ENCODE measurements at places on chromosomes 7 and 10.

GRCh38 chr10:31011665-31012022 lies 20.0 kb downstream of the ZNF438 start:
- DNase-seq = no peak
- no peaks in the 10 kb centered on the region for H3K4me1 ChIP-seq
- no peak overlapping the region for H3K27ac ChIP-seq
- no peaks in the 10 kb centered on the region for H3K36me3 ChIP-seq
- no peak overlapping the region for H3K4me3 ChIP-seq

DNA sequence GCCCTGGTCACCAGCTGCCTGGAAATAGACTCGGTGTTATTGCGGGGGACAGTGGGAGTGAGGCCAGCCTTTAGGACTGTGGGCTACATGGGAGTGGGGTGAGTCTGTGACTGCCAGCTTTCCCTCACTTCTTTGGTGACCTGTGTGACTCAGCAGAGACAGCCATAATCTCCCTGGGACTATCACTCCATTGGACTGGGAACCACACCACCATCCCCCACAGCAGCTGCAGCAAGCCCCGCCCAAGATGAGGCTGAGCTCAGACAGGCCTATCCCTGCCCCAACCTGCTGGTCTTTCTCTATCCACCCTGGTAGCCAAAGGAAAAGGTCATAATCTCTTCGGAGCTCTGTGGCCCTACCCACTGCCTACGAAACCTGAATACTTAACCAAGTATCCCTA lies 263.2 kb downstream of the FZD1 start:
- no peaks in the 10 kb centered on the region for H3K4me1 ChIP-seq
- H3K4me3 ChIP-seq = no peak overlapping the region
- H3K27me3 ChIP-seq = no peaks in the 10 kb centered on the region
- no peak for DNase-seq
- no peak overlapping the region for H3K27ac ChIP-seq

DNA sequence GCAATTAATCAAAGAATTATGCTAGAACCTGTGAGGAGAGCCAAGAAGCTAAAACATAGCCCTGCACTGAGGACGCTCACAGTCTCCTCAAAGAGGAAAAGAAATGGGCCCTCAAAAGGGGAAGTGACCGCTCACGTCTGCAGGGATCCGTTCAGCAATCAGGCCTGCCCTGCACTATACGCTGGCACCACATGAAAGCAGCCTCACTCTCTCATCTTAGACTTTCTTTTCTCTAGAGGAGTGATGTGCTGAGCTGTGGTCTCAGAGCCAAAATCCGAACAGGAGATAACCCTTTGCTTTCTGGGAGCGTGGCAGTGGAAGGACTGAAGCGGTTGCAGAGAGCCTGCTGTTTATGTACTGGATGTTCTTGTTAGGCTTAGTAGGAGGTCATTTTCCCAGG lies 6.3 kb upstream of the IL2RA start:
- H3K4me3 ChIP-seq = peak overlapping the region; percentile 14
- DNase-seq = no peak

DNA sequence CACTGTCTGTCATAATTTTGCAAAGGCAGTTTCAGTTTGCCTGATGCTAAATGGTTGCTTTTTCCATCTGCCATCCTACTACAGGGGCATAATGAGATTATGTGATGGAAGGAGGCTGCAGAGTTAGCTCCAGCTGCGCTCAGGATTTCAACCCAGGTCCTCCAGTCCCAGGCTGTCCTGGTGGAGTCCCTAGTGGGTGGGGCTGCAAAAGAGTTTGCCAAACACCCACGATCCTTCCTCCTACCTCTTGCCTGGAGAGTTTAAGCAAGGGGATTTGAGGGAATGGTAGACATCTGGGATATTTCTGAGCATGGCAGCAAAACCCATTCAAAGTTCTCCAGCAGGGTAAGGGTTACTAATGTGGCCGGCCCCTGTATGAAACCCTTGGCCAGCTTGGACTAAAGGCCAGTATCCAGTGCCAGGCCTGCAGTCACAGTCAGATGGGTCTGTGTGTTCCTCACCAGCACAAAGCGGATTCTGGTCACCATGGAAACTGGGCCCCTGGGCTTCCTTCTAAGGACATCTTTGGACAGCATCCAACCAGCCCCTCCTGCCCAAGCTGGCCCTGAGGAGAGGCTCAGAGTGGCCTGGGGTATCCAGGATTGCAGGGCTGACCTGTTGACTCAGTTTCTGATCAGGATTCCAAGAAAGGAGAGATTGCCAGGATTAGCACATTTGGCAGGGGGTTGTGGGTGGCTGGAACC lies 42.7 kb upstream of the CHST3 start:
- no peak for DNase-seq
- no peak overlapping the region for H3K27ac ChIP-seq
- H3K4me3 ChIP-seq = no peak overlapping the region
- no peaks in the 10 kb centered on the region for H3K36me3 ChIP-seq
- H3K4me1 ChIP-seq = no peaks in the 10 kb centered on the region
- H3K27me3 ChIP-seq = no peaks in the 10 kb centered on the region

GRCh38 chr7:30988351-30989005 lies 24.7 kb downstream of the GHRHR start:
- no peak for DNase-seq
- peaks cover 5% of the 10 kb centered on the region for H3K4me1 ChIP-seq
- no peak overlapping the region for H3K27ac ChIP-seq
- H3K4me3 ChIP-seq = no peak overlapping the region
- no peaks in the 10 kb centered on the region for H3K36me3 ChIP-seq

DNA sequence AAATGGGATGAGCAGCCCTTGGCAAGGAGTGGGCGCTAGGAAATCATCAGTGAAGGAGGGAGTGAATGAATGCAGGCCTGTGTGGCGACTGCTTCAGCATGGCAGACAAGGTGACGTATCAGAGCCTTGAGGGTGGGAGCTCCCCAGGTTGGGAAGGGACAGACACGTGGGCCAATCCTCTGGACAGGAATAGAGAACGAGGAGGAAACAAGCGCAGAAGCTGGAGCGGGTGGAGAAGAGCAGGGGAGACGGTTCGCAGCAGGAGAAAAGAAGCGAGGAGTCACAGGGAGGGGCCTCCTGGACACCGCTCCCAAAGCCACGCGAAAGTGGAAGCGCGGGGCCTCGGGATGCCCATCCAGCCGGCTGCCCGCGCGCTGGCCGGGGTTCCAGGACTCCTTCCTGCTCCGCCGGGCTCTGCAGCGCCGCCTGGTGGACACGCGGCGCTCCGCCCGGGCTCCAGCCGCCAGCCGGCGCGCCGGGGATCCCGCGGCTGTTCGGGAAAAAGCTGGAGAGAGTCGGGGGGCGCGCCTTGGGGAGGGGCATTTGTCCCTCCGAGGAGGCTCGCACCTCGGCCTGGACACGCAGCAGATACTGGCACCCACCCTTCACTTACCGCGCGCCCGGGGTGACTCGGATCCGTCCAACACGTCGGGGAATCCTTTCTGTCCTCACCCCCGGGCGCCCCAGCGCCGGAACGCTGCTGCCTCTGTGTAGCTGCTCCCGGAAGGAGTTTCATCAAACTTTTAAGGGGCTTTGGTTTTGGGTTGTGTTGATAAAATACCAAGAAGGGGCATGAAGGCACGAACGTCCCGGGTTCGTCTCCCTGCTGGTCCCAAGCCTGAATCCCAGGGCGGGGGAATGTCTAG lies 6.3 kb downstream of the ZNF503 start:
- H3K36me3 ChIP-seq = no peaks in the 10 kb centered on the region
- H3K4me3 ChIP-seq = no peak overlapping the region
- no peak for DNase-seq
- peaks cover 26% of the 10 kb centered on the region for H3K27me3 ChIP-seq
- H3K27ac ChIP-seq = no peak overlapping the region

- no peaks in the 10 kb centered on the region for H3K36me3 ChIP-seq
- no peaks in the 10 kb centered on the region for H3K27me3 ChIP-seq
- DNase-seq = peak; percentile 82
- peak overlapping the region; percentile 75 for H3K27ac ChIP-seq
- H3K4me1 ChIP-seq = peaks cover 3% of the 10 kb centered on the region
Observed at GRCh38 chr7:151631953-151632749, 112.5 kb upstream of the RHEB start.

- no peak overlapping the region for H3K4me3 ChIP-seq
- H3K4me1 ChIP-seq = no peaks in the 10 kb centered on the region
- H3K36me3 ChIP-seq = no peaks in the 10 kb centered on the region
- H3K27me3 ChIP-seq = no peaks in the 10 kb centered on the region
- no peak for DNase-seq
Observed at GRCh38 chr7:92750946-92751345, 85.4 kb downstream of the CDK6 start.

DNA sequence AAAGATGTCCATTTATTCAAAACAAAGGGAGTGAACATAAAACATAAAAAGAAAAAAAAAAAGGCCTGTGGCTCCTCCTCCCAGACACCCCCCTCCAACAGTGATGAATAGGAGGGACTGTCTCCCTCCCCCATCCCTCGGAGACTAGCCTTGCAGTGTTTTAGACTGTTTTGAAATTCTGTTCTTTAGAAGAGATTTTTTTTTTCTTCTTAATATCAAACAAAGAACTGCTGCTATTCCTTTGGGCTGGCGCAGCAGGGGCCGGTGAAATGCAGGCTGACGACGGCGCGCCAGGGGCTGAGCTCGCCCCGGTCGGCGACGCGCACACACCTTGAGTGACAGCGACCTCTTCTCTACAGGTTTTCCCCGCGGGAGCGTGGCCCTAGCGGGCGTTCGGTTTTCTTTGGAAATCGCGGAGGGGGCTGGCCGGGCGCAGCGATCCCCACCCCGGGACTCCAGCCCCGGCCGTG lies at the start of gene LANCL2:
Gene LANCL2, plus strand, starts transcription at position 133 of the 470 bp plus-strand sequence. CDS start 689 bp downstream, outside the sequence.
- peak within 1 kb of the TSS; percentile 100 for H3K4me3 ChIP-seq
- no peaks in the 10 kb centered on the region for H3K4me1 ChIP-seq
- no peaks in the 10 kb centered on the region for H3K27me3 ChIP-seq
- H3K27ac ChIP-seq = peak within 1 kb of the TSS; percentile 97

DNA sequence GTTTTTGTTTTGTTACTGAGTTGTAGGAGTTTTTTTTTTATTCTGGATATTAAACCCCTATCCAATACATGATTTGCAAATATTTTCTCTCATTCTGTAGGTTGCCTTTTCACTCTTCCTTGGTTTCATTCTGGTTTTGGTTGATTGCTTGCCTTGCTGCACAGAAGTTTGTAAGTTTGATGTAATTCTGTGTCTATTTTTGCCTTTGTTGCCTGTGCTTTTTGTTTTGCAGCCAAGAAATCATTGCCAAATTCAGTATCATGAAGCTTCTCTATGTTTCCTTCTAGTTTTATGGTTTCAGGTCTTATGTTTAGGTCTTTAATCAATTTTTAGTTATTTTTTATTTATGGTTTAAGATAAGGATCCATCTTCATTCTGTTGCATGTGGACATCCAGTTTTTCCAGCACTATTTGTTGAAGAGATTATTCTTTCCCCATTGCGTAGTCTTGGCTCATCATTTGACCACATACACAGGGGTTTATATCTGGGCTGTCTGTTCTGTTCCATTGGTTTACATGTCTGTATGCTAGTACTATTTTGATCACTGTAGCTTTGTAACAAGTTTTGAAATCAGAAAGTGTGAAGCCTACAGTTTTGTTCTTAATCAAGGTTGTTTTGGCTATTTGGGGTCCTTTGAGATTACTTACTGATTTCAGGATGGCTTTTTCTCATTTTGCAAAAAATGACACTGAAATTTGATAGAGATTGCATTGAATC lies 26.4 kb downstream of the BMPR1A start:
- no peaks in the 10 kb centered on the region for H3K27me3 ChIP-seq
- no peak overlapping the region for H3K27ac ChIP-seq
- DNase-seq = no peak
- H3K4me3 ChIP-seq = no peak overlapping the region
- no peaks in the 10 kb centered on the region for H3K4me1 ChIP-seq

- no peaks in the 10 kb centered on the region for H3K27me3 ChIP-seq
- H3K36me3 ChIP-seq = no peaks in the 10 kb centered on the region
- H3K27ac ChIP-seq = no peak overlapping the region
- no peak for DNase-seq
- no peak overlapping the region for H3K4me3 ChIP-seq
- no peaks in the 10 kb centered on the region for H3K4me1 ChIP-seq
Observed at GRCh38 chr7:51446356-51446755, 129.7 kb upstream of the COBL start.

GRCh38 chr7:102228935-102229334 lies 57.7 kb upstream of the SH2B2 start:
- H3K4me3 ChIP-seq = no peak overlapping the region
- no peaks in the 10 kb centered on the region for H3K27me3 ChIP-seq
- H3K36me3 ChIP-seq = peaks cover 6% of the 10 kb centered on the region
- no peak overlapping the region for H3K27ac ChIP-seq
- H3K4me1 ChIP-seq = no peaks in the 10 kb centered on the region

GRCh38 chr7:156073366-156074052 lies 261.2 kb upstream of the SHH start:
- H3K27me3 ChIP-seq = no peaks in the 10 kb centered on the region
- no peak overlapping the region for H3K4me3 ChIP-seq
- no peak for DNase-seq
- no peak overlapping the region for H3K27ac ChIP-seq
- H3K36me3 ChIP-seq = no peaks in the 10 kb centered on the region

DNA sequence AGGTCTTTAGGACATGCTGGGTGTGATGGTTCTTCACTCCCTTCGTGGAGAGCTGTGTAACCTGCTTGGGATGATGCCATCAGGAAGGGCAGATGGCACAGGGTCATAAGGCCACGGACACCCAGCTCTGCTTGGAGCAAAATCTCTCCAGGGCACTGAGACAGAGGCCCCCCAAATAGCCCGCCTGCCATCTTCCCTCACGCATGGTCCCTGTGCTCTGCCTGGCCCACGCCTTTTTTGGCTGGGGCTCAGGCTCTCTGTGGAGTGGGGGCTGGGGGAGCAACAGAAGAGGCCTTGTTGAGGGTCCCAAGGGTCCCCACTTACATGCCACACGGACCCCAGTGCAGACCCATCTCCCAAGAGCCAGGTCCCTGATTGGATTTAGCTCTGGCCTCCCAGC lies 93.3 kb upstream of the RET start:
- H3K4me1 ChIP-seq = no peaks in the 10 kb centered on the region
- H3K4me3 ChIP-seq = no peak overlapping the region
- no peak for DNase-seq

GRCh38 chr7:13749636-13750035 lies 239.8 kb downstream of the ETV1 start:
- no peak overlapping the region for H3K4me3 ChIP-seq
- H3K4me1 ChIP-seq = no peaks in the 10 kb centered on the region
- H3K27ac ChIP-seq = no peak overlapping the region
- DNase-seq = no peak
- H3K27me3 ChIP-seq = no peaks in the 10 kb centered on the region
- H3K36me3 ChIP-seq = no peaks in the 10 kb centered on the region

All from effector memory CD4-positive, alpha-beta T cell (primary cell).